ENCODE measurements at places on chromosomes 1 and 21. TPM values are rescaled to one million over a fixed set of nuclear protein-coding genes. Genes with fewer than 3 reads are reported as not detected.
A peak's percentile ranks its signal among the peaks of the same experiment; 100 is the strongest.

Gene HSD11B1
- 90.1 TPM for total RNA-seq

GRCh38 chr1:150320667-150320978 lies 710 bp upstream of the PRPF3 start:
- DNase-seq = no peak
- peak overlapping the region; percentile 87 for H3K27ac ChIP-seq
- H3K27me3 ChIP-seq = no peaks in the 10 kb centered on the region
- no peaks in the 10 kb centered on the region for H3K4me1 ChIP-seq
- peak overlapping the region; percentile 75 for H3K4me3 ChIP-seq

DNA sequence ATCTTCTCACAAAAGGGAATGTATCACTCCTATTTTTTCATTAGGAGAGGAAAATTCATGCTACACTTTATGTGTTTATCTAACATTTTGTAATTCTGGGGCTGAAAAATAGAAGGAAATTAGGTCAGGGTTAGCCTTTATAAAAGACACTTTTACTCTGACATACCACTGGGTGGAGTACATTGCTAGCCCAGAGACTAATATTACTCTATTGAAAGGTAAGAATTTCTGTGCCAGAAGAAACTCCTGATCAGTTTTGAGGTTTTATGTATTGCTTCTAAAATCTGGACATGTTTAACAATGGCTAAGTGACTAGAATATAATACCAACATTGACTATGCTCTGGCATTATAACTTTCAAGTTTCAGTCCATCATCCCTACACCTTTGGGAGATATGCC lies 724.6 kb downstream of the USP25 start:
- no peak for DNase-seq
- no peak overlapping the region for H3K27ac ChIP-seq
- H3K27me3 ChIP-seq = no peaks in the 10 kb centered on the region
- H3K36me3 ChIP-seq = no peaks in the 10 kb centered on the region
- no peak overlapping the region for H3K4me3 ChIP-seq

DNA sequence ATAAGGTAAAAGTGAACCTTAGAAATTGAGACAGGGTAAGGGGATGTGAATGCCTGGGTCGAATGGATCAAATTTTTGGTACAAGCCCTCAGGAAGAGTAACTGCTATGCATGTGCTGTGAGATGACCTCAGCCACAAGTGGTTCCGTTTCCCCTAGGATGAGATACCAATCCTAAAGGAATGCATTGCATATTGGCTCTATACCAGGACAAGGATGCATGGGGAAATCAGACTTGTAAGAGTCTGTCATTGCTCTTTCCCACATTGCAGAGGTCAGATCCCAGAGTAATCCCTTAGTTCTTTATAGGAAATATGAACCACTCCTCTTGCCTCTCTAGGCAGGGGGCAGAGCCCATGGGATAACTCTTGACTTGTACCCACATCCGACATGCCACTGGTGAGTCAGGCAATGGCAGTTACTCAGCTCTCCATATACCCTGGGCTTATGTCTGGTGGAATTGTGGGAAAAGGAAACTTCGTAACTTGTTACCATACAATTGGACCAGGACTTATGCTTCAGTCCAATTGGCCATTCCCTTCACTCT lies 428.3 kb upstream of the ZRANB2 start:
- DNase-seq = no peak
- no peaks in the 10 kb centered on the region for H3K27me3 ChIP-seq
- no peak overlapping the region for H3K27ac ChIP-seq
- no peaks in the 10 kb centered on the region for H3K36me3 ChIP-seq
- H3K4me3 ChIP-seq = no peak overlapping the region
- H3K4me1 ChIP-seq = no peaks in the 10 kb centered on the region

GRCh38 chr1:243849421-243850201 lies 432 bp downstream of the AKT3 start:
- no peak for DNase-seq
- H3K36me3 ChIP-seq = no peaks in the 10 kb centered on the region
- H3K4me3 ChIP-seq = peak overlapping the region; percentile 85
- H3K27ac ChIP-seq = peak overlapping the region; percentile 98

Gene DPT
- 62.6 TPM for total RNA-seq

- no peaks in the 10 kb centered on the region for H3K4me1 ChIP-seq
- no peak overlapping the region for H3K4me3 ChIP-seq
- no peak overlapping the region for H3K27ac ChIP-seq
- H3K27me3 ChIP-seq = no peaks in the 10 kb centered on the region
These were observed 31.7 kb upstream of the TMEM125 start for GRCh38 chr1:43238085-43238484.

Gene OR2L8
- total RNA-seq = not detected

DNA sequence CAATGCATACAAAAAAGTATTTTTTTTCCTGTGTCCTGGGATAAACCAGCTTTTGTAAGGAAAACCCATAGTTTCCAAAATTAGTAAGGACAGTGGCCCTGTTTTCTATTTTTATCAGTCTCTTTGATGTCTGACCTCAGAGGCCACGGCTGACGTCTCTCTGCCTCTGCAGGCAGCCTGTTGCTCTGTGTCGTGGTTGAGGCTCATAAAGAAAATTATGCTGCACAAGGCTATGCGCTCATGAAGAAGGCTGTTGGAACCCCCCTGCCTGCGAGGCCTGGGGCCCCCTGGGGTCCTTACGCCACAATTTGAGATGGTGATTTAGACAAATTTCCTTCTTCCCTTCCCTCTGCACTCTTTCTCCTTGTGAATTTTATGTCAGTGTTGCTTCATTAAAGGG lies 48.9 kb downstream of the AGPAT3 start:
- no peaks in the 10 kb centered on the region for H3K4me1 ChIP-seq
- no peak for DNase-seq
- no peaks in the 10 kb centered on the region for H3K36me3 ChIP-seq
- no peak overlapping the region for H3K27ac ChIP-seq
- no peaks in the 10 kb centered on the region for H3K27me3 ChIP-seq

Gene FAF1
- total RNA-seq = 42.0 TPM

GRCh38 chr1:15094719-15095495 lies 58.6 kb upstream of the TMEM51 start:
- H3K27ac ChIP-seq = no peak overlapping the region
- DNase-seq = no peak
- no peaks in the 10 kb centered on the region for H3K4me1 ChIP-seq
- H3K27me3 ChIP-seq = no peaks in the 10 kb centered on the region
- no peak overlapping the region for H3K4me3 ChIP-seq
